Right atrium auricular region (tissue), 2 donors: ENCODE measurements at places on chromosomes 6 and 20. TPM values are rescaled to one million over a fixed set of nuclear protein-coding genes. Genes with fewer than 3 reads are reported as not detected.

RWDD2A gene
- total RNA-seq = 3.7 TPM

MCHR2 gene
- total RNA-seq = not detected

TRIM38 gene
- 2.5 TPM for total RNA-seq

SCUBE3 gene
- 0.59 TPM for total RNA-seq

CLVS2 gene
- not detected for total RNA-seq
